ENCODE measurements at places on chromosomes 3 and 15.

DNA sequence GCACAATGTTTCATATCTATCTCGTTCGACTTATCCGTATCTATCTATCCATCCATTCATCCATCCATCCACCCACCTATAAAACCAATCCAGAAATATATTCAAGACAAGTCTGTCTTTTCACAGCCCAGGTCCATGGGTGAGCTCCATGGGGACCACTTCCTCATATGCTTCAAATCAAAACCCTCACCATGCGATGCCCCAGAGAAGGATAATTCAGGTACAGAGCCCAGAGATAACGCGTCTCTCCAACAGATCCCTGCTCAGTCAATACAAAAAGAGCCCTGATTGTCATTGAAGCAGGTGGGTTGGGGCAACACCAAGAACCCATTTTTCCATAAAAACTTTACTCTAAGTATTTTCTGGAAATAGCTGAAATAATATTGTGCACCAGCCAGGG is 47.2 kb downstream of the PCSK6 start:
- no peak for DNase-seq

GRCh38 chr3:69445024-69445423 is 59.1 kb upstream of the FRMD4B start:
- no peak for DNase-seq

- no peak for DNase-seq
These were observed 5.0 kb upstream of the NDUFAF1 start for GRCh38 chr15:41407341-41407740.

GRCh38 chr15:44101286-44101685 is 93.8 kb downstream of the FRMD5 start:
- DNase-seq: no peak

GRCh38 chr3:160393346-160394008 is 5.5 kb downstream of the IFT80 start:
- DNase-seq: no peak

DNA sequence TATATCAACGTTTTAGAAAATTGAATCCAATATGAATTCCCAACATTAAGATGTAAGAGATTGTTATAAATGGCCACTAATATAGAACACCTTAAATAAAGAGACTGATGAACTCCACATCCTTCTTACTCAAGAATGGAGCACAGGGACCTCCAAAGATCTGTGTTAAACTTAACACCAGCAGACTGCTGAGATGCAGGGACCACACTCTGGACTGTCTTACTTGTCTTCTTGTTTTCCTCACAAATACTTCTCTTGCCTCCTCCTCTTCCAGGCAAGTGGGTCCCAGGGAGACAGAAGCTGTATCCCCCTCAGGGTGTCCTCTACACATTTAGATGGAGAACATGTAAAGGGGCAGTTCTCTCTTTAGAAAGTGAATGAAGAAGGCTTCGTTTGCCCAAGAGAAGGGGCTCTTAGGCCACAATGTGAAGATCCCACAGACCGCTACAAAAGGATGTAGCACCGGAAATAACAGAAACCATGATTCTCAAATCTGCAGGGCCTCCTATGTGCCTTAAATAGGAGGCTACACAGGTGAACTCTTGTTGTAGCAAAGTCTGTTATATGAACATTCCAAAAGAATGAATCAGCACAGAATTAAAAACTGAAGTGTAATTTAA is 52.2 kb downstream of the SATB1 start:
- DNase-seq: no peak

GRCh38 chr3:4752201-4753072 is 226.8 kb upstream of the BHLHE40 start:
- DNase-seq: no peak

DNA sequence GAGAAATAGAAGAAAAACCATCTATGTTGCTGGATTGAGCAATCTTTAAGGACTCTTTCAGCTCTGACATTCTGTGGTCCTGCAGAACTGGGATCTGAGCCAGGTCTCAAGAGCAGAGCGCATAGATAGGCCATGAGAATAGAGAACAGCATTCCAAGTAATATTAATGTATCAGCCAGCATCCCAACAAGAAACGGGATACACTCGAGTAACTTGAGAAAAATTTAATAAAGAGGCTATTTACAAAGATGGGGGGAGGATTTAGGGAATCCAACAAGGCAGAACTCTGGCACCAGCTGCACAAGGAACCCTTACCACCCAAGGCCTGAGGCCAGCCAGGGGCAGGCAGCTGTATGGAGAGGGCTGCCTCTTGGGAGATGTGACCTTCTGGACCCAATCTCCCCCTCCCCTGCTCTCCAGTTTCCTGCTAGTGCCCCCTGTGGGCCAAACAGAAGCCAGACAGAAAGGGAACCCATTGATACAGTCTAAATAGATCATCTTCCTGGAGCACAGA is 8.2 kb downstream of the TMOD2 start:
- peak; percentile 26 for DNase-seq

DNA sequence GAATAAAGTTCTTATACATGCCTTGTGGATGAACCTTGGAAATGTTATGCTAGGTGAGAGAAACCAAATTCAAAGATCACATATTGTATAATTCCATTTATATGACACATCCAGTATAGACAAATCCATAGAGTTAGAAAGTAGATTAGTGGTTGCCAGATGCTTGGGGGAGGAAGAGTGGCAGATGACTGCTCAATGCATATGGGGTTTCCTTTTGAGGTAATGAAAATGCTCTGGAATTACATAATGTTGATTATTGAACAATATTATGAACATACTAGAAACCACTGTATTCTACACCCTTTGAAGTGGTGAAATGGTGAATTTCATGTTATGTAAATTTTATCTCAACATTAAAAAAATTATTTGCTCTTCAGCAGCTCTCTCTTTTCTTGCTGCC is 100.8 kb downstream of the DHX36 start:
- no peak for DNase-seq

DNA sequence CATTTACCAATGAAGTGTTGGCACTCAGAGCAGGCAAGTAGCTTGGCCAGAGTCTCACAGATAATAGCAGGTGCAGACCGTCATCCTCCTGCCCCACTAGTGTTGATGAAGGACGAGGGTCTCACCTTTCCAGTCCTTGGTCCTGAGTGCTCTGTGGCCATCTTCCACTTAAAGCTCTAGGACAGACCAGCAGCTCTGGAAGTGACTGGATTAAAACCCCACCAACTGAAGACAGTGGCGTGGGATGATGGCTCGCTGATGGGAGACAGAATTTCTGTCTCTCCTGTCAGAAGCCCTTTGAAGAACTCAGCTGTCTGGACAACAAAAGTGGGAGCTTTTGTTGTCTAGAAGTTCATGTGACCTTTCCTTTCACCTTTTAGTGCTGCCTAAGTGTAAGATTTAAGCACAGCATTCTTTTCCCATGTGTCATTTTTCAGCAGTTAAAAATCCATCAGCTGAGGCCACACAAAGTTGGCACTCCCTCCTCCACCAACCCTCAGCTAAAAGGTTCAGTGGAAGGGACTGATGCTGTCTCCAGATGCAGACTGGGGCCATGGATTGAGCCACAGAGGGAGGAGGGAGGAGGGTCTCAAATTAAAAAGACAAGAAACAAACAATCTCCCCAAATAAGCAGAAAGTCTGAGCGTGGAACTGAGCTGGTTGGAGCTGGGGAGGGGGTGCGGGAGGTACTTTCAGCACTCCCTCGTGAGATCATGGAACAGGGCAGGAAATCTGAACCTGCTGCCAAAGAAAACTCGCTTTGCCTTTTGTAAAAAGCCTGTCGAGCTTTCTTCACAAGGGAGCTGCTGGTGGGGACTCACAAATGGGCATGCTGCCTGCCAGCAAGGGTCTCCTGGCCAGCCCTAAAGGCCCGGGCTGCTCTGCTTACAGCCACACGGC is 148.5 kb upstream of the CTDSPL start:
- no peak for DNase-seq

- no peak for DNase-seq
These were observed 16.9 kb downstream of the ASTE1 start for GRCh38 chr3:131009698-131010097.

- no peak for DNase-seq
These were observed 36.5 kb upstream of the GALNT15 start for GRCh38 chr3:16137977-16138376.

DNA sequence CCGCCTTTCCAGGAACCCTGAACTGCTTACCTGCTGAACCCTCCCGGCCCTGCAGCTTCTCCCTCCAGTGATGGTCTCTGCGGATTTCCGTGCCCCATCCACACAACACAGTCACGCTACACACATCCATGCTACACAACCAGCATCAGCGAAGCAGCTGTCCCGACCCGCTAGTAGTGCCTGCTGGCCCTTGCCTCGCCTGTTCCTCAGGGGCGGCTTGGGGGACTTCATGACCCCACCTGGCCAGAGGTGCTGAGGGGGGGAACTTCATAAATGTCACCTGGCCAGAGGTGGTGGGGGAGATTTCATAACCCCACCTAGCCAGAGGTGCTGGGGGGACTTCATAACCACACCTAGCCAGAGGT is 530 bp upstream of the TUBGCP5 start:
- no peak for DNase-seq

DNA sequence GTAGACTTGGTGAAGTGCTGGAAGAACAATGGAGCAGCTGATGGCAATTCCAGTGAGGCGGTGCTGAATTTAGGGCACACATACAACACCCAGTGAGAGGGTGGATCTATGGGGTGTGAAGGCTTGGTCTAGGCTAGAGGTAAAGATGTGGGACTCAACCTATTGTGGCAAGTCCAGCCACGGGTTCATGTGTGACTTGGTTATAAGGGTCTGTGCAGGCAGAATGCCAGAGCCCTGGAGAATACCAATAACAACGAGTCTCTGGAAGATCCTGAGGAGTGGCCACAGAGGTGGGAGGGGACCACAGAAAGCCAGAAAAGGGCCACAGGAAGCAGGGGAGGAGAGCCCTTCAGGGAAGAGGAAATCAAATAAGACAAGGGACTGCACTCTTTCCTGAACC is 55.0 kb downstream of the VGLL4 start:
- DNase-seq: no peak

GRCh38 chr15:92166751-92167405 is 226.8 kb upstream of the ST8SIA2 start:
- DNase-seq: no peak

DNA sequence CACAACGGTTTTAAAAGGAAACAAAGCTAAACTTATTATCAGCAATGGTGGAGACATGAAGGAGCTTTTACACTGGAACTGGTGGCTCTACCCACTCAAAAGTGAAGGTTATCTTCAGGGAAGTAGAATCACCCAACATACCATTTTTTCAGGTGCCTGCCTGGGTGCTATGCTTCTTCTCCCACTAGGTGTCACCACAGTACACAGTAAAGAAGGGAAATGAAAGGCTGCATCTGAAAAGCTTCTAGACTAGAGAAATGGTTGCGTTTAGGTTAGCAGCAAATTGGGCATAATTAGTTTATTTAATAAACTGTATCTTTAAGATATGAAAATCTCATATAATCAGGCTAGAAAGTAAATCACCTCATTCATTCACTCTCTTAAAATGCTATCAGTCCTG is 47.0 kb upstream of the SELENOK start:
- peak; percentile 38 for DNase-seq

DNA sequence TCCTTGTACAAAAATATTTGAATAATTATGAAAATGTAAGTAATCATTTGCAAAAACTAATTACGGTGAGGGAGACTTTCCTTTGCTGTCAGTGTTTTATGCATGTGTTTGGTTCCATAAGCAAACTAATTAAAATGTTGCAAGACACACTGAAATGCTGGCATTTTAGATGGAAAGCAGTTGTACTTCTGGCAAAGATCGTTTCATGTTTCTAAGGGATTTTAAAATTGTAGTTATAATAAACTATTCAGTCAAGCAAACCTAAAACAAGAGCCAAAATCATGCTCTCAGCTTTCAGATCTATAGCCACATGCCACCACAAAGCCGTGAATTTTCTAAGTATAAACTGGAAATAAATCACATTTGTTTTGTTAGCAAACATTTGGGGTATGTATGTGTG is 240.1 kb upstream of the ZNF385D start:
- no peak for DNase-seq

DNA sequence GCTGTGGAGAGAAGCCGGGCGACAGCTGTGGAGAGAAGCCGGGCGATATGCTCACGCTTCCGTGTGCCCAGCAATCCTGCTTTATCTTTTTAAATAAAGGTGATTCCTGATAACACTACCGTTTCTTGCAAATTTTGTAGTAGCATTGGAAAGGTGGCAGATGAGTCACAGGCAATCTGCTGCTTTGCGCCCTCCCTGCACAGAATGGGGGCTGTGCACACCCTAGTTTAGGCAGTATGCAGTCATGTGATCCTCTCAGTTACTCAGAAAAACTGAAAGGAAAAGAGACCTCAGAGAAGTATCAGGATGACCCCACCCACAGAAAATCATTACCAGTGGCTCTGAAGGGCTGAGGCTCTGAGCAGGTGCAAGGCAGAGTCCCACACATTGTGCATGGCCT is 24.9 kb upstream of the TMCC1 start:
- no peak for DNase-seq

GRCh38 chr15:29840926-29841325 is 18.7 kb upstream of the TJP1 start:
- DNase-seq: no peak

- no peak for DNase-seq
These were observed 140.2 kb downstream of the CACNA2D3 start for GRCh38 chr3:54262541-54262940.

- DNase-seq: no peak
These were observed 74.4 kb downstream of the P2RY1 start for GRCh38 chr3:152909180-152909883.

DNA sequence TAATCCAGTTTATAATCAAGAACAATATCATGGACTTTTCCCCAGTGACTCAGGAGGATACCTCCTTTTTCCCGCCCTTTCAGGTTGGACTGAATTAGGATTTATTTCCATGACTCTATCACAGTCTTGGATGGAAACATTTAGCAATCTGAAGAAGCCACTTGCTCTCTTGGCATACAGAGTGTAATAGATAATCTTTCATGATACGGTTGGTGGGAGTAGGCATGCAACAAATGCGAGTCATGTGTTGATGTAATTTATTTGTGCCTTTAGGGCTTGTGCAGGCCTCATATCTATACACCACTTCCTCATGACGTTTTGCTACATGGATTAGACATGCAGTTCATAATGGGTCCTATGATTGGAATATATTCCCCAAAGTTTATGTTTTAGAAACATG is 54.2 kb upstream of the MCTP2 start:
- no peak for DNase-seq

DNA sequence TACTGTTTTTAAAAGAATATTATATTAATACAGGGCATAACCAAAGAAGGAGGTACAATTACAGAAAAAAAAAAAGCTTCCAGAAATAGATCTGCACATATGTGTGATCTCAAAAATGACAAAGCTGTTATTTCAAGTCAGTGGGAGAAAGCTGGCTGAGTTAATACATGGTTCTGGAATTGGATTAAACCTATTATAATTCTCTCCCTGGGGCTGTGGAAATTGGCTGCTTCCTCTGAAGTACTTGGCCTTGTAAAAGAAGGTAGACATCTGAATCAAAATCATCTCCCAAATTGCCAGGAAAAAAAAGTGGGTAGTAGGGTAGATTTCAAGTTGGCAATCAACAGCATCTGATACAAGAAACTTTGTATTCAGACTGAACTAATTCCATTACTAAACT is 723.9 kb upstream of the ALCAM start:
- no peak for DNase-seq

Data from CD4-positive, alpha-beta T cell treated with Interferon alpha-2 for 1 hour (primary cell).